Kasumi-1 (cell line): ENCODE measurements at places on chromosomes 3 and 15.

GRCh38 chr15:63729115-63729884, 104.4 kb downstream of the HERC1 start:
- DNase-seq = no peak

DNA sequence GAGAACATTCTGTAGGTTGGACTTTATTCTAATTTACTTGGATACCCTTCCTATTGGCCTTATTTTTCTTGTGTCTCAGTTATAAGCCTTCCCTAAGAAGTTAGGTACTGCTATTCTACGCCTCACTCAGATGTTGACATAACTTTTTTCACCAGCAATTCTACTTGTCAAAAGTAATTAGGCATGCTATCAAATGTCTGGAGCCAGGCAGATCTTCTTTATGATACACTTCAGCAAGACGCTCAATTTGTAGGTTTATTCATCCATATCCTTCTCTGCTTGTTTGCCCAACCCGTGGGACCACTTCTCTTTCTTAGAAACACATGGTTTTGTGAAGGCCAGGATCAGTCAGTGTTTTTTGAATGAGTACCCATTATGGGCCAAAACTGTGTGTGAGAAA, 36.2 kb upstream of the COL8A1 start:
- DNase-seq = no peak

- no peak for DNase-seq
Observed at GRCh38 chr15:87211547-87211946, 1045.0 kb downstream of the NTRK3 start.

DNA sequence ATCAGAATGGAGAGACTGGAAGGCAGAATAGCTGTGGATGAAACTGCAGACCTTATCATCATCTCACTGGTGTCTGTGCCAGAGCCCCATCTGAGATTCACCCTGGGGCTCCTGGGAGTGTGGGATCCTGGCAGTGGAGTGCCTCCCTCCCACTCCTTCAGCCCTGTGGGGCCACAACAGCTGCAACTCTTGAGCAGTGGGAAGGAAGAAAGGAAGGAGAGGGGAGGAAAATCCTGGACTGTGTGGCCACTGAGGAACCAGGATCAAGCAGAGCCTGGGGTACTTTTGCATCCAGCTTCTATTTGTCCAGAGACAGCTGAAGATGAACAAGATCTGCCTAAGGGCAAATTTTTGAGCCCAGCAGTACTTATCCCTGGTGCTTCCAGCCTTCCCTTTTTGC, 13.1 kb upstream of the ALDH1A2 start:
- no peak for DNase-seq

DNA sequence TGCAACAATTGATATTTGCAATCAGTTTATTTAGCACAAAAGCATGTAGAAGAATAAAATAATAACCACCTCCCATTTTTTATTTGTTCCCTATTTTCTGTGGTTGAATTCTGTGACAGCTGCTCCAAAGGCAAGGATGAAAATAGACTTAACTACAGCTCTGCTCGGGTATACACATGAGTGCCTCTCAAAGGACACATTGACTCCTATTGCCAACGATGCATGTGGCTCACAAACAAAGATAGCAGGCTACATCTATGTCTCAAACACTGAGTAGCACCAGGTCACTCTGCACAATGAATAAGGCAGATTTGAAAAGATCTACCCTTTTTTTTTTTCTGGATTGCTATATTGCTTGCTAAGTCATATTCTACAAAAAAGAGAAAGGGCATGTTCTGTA, 612.9 kb downstream of the ROBO1 start:
- DNase-seq = no peak

DNA sequence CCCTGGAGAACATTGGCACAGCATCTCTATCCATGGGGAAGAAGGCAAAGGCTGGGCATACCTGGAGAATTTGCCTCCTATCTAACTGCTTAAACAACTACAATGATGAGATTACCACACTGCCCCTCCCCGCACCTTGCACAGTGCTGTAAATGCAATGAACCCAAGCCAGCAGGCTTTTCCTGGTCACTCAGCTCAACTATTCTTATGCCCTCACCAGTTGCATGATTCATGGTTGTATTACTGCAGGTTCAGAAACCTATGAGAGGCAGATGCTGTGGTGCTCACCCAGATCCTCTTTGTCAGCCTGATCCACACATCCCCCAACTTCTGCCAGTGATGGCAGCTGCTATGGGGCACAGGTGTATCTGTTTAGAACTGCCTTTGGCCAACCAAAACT, 77.7 kb upstream of the STAC start:
- no peak for DNase-seq

DNA sequence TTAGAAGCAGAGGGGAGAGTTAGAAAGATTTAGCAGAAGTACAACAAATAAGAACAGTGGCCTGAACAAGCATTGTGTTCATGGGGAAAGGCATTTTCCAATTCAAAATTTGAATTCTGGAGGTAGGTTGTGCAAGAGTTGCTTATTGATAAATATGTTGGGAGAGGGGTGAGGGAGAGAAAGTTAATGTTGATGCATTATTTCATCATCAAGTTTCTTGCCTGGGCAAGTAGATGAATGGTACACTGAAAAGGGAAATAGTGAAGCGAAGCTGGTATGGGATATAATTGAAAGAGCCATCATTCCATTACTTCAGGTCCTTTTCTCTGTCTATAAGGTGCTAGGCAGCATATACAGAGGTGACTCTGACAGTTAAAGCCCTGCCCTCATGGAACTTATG, 288.9 kb upstream of the GBE1 start:
- no peak for DNase-seq
